ENCODE measurements at places on chromosomes 12 and 14. TPM values are rescaled to one million over a fixed set of nuclear protein-coding genes. Genes with fewer than 3 reads are reported as not detected.

The DEGS2 gene
- total RNA-seq, result 1.6 TPM

The PAX9 gene
- not detected for total RNA-seq

The ITPR2 gene
- total RNA-seq, result 46.6 TPM

The MPHOSPH9 gene
- 81.0 TPM for total RNA-seq

The CLEC4E gene
- not detected for total RNA-seq

The TAS2R20 gene
- 10.4 TPM for total RNA-seq

The FICD gene
- 5.5 TPM for total RNA-seq

The ARHGDIB gene
- 19.4 TPM for total RNA-seq

The LRRIQ1 gene
- total RNA-seq, result 25.1 TPM

The HELB gene
- 6.0 TPM for total RNA-seq

The RASSF8 gene
- 49.6 TPM for total RNA-seq

The IFI27 gene
- total RNA-seq, result 24.2 TPM

The ERBB3 gene
- 6.2 TPM for total RNA-seq

The KRT80 gene
- not detected for total RNA-seq

The ISM2 gene
- 1.8 TPM for total RNA-seq

The PRR4 gene
- 6.0 TPM for total RNA-seq

The SLC10A1 gene
- not detected for total RNA-seq

The ARMH4 gene
- 56.1 TPM for total RNA-seq

The UNC119B gene
- 28.4 TPM for total RNA-seq

The LUM gene
- 11.8 TPM for total RNA-seq

The COPZ1 gene
- total RNA-seq, result 67.1 TPM

The MGP gene
- total RNA-seq, result 3.0 TPM

The TAS2R19 gene
- 7.6 TPM for total RNA-seq

The GON7 gene
- 15.5 TPM for total RNA-seq

The PPM1A gene
- total RNA-seq, result 86.5 TPM

The ENDOU gene
- total RNA-seq, result not detected
